ENCODE measurements at places on chromosomes 3 and 15. TPM values are rescaled to one million over a fixed set of nuclear protein-coding genes. Genes with fewer than 3 reads are reported as not detected.
A peak's percentile ranks its signal among the peaks of the same experiment; 100 is the strongest.

GRCh38 chr3:61877359-61878138, 316.2 kb downstream of the PTPRG start:
- peak; percentile 1 for DNase-seq

- DNase-seq, result peak; percentile 25
These were observed 11.8 kb upstream of the CCR8 start for GRCh38 chr3:39317571-39318169.

GRCh38 chr15:72203507-72203837, 5.9 kb upstream of the GRAMD2A start:
- no peak for DNase-seq

- DNase-seq, result no peak
These were observed 4.3 kb upstream of the MORF4L1 start for GRCh38 chr15:78868366-78868765.

GRCh38 chr3:88986834-88987233, 120.6 kb upstream of the EPHA3 start:
- DNase-seq, result no peak

LEO1 gene
- 21.3 TPM for total RNA-seq

HIGD2B gene
- total RNA-seq, result not detected
